ENCODE measurements at places on chromosomes 4 and X. TPM values are rescaled to one million over a fixed set of nuclear protein-coding genes. Genes with fewer than 3 reads are reported as not detected.
A peak's percentile ranks its signal among the peaks of the same experiment; 100 is the strongest.

SHOX gene
- total RNA-seq: not detected

CYLC1 gene
- not detected for total RNA-seq

ADH1C gene
- not detected for total RNA-seq

- no peak for DNase-seq
Observed at GRCh38 chr4:4820261-4820660, 39.2 kb upstream of the MSX1 start.

- DNase-seq: no peak
Observed at GRCh38 chr4:188372829-188373228, 233.6 kb downstream of the TRIML1 start.

- peak; percentile 66 for DNase-seq
Observed at GRCh38 chr4:181959121-181959520, 284.1 kb upstream of the TENM3 start.

DNA sequence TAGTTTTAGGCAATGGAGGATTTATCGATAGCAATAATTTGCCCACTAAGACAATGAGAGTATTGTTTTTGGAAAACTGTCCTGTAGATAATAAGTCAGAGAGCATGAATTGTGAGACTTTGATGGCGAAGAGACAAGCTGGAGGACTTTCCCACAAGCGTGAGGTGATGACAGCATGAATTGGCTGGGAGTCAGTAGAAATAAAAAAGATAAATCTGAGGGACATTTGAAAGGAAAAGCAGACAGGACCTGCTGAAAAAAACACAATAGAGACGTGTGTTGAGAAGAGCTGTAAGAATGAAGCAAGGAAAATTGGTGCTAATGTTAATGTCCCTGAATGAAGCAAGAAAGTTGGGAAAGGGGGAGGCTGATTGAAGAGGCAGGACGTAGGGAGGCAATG, 233.5 kb downstream of the DCTD start:
- DNase-seq: no peak

GRCh38 chr4:3765271-3766035, 732 bp upstream of the ADRA2C start:
- peak; percentile 66 for DNase-seq

FREM3 gene
- not detected for total RNA-seq

ZNF711 gene
- not detected for total RNA-seq

Measured in MG63 (cell line).